RPMI7951 (cell line): ENCODE measurements at places on chromosomes 3 and 15. TPM values are rescaled to one million over a fixed set of nuclear protein-coding genes. Genes with fewer than 3 reads are reported as not detected.
A peak's percentile ranks its signal among the peaks of the same experiment; 100 is the strongest.

- DNase-seq, result peak; percentile 31
These were observed 5.0 kb upstream of the IL17RE start for GRCh38 chr3:9897408-9898372.

DNA sequence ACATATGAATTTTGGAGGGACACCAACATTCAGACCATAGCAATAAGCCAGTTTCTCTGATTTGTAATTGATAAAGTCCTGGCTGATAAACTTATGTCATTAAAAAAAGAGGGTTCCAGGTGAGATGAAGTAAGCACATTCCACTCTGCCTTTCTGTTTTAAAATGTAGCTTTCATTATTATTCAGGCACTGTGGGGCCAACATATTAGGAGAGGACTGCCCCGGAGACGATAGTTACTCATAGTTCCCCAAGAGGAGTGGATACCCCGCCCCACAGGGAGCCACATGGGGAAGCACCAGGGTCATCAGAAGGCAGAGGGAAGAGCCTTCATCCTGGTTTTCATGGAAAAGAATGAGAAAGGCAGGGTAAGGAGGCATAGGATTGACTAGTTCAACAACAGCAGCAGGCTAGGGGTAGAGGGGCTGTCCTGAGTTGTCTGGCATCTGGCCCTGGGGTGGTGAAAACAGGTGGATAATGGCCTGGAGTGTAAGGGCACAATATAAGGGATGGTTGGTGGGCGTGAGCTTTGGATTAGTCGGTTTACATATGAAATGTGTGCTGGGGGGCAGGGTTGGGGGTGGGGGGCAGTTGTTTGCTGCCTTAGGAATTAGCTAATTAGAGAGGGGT, 78.7 kb upstream of the PROK2 start:
- no peak for DNase-seq

DNA sequence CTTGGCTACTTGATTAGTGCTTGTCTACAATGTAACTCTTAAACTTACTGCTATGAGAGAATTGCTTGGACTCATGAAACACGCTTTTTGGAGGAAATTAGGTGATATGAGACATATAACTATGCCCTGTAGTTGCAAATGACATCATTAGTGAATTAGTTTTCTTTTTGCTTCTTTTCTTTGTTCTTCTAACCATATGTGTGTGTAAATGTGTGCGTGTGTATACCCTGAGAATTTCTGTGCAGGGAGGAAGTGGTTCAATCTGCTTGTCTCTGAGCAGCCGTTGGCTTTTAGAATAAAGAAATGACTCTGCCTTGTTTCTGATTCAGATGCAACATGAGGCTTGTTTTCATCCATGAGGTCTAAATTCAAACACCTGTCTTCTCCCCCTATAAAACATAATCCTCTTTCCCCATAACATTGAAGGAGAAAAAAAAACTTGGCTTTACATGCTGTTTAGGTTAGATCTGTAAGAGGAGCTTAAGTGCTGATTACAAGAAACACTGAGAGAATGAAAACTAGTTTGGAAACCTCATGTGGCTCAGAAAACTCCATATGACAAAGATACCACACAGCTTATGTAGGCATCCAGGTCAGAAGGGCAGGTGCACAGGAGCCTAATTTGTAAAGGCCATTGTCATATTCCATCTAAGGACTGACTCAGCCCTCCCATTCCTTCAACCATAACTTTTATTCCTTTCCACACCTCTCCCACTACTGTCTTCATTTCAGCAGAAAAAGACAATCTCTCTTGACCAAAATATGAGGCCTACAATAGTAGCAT, 30.5 kb upstream of the BLM start:
- DNase-seq, result no peak

- peak; percentile 55 for DNase-seq
These were observed 604 bp downstream of the LTK start for GRCh38 chr15:41512940-41513505.

- DNase-seq, result no peak
These were observed 31.3 kb downstream of the SHQ1 start for GRCh38 chr3:72816862-72817355.

DNA sequence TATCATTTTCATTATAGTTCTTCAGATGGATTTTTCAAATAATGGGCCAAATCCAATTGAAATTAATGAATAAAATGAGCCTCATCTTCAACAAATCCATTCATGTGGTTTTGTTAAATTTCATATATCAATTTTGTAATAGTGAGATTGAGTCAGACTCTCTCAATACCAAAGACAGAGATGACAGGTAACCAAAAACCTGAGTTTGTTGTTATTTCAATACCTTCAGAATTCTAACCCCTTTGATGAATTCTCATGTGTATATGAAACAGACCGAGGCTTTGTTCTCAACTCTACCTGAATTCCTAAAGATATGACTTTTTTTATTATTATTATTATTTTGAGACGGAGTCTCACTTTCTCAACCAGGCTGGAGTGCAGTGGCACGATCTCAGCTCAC, 92.8 kb downstream of the FOXP1 start:
- no peak for DNase-seq

DNA sequence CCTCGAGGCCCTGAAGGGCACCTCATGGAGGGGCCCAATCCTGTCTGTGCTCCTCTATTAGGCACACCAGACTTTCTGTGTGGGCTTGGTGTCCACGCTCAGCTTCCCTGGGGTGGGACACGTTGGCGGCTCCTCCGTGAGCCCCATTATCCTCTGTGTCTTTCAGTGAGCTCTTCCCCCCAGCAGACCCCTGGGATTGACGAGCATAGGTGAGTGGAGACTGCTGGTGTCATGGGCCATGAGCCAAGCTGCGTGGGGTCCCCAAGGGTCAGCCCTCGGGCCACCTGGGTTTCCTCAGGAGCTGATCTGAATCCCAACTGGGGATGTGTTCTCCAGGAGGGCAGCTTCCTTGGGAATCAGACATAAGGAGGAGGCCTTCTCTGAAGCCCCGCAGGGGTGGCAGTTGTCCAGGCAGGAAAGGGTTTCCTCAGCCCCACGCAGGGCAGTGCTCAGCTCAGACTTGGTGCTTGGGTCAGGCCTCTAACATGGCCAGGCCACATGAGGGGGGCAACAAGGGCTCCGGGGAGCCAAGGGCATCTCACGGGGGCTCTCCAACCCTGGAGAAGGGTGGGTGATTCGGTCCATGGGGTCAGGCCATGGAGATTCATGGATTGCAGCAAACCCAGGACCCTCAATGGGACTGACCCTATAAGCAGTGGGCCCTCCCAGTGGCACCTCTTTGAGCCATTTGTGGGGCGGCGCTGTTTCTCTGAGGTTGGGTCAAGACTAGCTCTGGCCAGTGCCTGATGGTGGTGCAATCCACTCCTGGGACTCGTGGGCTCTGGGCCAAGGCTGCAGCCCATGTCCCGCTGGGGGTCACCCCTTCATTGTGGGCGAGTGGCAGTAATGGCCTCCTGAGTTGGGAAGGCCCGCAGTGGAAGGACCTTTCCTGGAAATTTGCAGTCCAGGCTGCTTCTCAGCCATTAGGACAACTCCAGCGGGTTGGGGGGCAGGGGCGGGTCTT, 222.5 kb downstream of the SNRPN start:
- no peak for DNase-seq

LRTM1 gene
- total RNA-seq, result 1.6 and 2.2 TPM in 2 replicates

DNASE1L3 gene
- total RNA-seq, result not detected in 2 replicates

KIF15 gene
- 30.2 and 41.2 TPM in 2 replicates for total RNA-seq

GOLGA6A gene
- total RNA-seq, result not detected in 2 replicates

PLAAT1 gene
- not detected in 2 replicates for total RNA-seq
